ENCODE measurements at places on chromosomes 12 and 14.

- no peak for DNase-seq
Measured at GRCh38 chr12:109927622-109928021, 27.5 kb downstream of the TCHP start.

DNA sequence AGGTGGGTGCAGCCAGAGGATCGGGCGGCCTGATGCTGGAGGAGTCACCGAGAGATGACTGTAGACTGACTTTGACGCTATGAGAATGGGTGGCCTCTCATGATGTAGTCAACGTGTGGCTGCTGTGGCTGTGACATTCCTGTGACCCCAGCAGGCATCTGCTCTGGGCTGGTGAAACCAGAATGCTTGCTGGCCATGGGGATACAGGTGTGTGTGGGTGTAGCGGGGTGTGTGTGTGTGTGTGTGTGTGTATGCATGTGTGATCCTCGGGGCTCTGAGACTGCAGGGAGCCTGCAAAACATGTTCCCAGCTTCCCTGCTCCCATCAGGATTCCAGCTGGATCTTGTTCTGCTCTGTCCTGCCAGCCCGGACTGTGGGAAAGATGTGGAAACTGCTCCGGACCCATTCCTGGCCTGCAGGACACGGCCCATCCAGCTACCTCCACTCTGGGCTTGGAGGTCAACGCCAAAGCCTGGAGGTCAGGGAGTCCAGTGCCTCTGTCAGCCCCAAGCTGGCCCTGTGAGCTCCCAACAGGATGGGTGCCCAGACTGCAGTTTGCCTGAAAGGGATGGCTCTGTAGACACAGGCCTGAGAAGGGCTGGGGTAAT lies 18.8 kb upstream of the HHIPL1 start:
- DNase-seq, result no peak

DNA sequence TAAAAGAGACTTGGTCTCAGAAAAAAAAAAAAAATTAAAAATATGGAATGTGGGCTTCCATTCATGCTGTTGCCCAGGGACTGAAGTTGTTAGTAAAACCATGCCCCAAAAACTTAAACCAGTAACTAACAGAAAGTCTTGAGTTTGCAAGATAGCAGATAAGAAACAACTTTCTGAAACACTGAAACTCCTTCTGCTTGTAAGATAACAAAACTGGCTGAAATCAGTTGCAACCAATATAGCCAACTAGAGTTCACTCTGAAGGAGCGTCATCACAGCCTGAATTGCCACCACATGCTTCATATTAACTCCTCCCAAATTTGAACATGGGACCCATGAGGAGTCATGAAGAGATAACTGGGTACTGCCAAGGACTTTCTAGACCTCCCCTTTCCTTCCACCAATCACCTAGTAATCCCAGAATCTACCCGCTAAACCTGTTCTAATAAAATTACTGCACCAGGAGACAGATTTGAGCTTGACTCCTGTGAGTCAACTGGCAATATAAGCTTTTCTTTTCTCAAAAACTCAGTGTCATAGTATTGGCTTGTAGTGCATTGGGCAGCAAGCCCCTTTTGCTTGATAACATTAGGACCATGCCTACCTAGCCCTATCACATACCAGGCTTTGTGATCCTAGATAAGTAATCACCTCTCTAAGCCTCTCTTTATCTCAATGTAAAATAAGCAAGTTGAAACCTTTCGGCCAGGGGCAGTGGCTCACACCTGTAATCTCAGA lies 53.6 kb downstream of the R3HDM2 start:
- DNase-seq, result no peak

- DNase-seq, result no peak
Measured at GRCh38 chr12:29104516-29104915, 44.6 kb upstream of the FAR2 start.

DNA sequence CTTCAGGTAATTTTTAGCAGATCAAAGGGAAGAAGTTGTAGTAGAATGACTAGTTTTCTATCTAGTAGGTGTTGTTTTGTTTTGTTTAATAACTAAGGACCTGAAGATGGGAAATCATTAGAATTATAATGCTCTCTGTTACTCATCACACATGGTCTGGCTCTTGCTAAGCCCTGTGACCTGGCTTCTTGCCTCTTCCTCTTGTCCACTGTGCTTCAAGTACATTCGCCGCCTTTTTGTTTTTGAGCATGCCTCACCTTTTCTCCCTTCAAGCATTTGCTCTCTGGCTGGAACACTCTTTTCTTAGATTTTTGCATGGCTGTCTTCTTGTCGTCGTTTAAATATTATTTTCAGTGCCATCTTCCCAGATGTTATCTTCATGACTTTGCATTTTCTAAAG lies 47.7 kb downstream of the DAAM1 start:
- DNase-seq, result no peak

- DNase-seq, result no peak
Measured at GRCh38 chr14:77217551-77217950, 36.0 kb downstream of the TMEM63C start.

- DNase-seq, result no peak
Measured at GRCh38 chr14:22980672-22981089, 1.7 kb downstream of the AJUBA start.

DNA sequence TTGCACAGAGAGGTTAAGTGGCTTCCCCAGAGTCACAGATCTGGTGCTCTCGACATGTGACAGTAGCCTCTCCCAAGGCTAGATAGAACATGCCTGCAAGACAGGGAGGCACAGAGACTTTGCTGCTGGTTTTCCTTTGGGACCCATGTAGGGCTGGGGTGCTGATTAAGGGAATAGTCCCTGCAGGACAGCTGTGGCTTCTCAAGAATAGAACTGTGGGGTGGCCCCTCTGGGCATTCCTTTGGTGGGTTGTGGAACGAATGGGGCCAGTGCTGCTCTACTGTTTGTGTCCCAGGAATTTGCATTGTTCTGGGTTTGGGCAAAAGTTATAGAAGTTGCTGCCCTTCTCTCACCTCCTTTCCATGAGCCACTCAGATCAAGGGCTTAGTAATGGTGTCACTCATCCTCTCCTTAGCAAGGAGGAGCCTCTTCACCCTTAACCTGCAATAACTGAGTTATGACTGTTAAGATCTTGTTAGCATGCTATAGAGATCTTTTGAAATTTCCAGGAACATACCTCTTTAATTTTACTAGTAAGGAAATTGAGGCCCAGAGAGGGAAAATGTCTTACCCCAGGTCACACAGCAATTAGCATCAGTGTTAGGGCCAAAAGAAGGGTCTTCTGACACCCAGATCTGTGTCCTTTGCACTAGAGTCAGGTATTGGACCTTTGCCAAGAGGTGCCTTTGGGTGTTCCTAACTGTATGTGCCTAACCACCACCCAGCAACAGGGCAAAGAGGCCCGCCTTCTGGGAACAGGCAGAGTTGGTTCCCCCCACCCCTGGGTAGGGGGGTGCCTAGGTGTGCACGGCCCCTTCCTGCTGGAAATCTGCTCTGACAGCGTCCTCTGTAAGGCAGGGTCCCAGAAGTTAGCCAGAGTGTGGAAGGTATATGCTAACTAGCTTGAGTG lies 31.4 kb downstream of the CD9 start:
- no peak for DNase-seq

DNA sequence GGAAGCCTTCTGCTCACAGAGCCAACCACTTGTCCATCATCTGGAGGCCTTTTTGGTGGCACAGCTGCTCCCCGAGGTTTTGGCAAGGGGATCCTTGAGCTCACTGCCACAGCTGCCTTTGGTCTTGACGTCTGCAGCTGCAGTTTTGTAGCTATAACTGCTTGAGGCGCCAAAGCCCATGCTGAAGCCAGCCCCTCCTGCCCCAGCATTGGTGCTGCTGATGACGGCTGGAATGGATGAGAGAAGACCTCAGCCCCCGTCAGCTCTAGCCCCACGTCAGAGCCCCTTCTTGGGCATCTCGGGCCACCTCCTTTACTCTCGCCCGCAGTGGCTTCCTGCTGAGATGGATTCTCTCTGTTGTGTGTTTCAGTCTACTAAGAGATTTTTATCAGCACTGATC lies 12.3 kb upstream of the KRT74 start:
- no peak for DNase-seq

DNA sequence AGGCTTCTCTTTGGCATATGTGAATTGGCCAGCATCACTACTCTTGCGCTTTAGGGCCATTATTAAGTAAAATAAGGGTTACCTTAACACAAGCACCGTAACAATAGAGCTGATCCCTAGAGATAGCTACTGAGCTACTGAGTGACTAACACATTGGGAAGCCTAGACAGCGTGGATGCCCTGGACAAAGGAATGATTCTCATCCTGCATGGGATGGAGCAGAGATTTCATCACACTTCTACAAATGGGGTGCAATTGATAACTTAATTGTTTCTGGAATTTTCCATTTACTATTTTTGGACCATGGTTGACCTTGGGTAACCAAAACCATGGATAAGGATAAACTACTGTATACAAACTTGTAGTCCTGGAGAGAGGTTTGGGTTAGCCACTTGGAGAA lies 57.1 kb downstream of the FBXO34 start:
- DNase-seq, result peak; percentile 5

DNA sequence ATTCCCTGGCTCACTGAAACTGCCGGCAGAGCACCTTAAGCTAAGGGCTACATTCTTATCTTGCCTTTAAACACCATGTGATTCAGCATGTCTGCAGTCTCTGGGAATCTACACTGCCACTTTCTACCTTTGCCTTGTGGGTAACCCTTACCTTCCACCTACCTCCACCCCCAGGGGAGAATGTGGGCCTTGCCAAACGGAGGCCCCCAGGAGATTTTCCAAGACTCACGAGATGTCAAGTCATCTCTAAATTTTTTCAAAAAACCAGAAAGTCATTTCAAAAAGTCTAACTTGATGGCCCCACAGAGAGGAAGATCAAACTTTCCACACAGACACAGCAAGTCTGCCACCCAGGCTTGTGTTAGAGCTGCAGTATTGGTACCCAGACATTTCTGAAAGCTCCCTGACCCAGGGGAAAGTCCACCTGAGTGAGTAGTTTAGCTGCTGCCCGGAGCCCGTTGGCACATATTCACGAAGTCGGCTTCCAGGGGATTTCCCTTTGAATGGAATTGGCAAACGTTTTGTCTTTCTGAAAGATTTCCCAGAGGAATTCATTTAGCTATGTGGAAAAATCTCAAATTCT lies 4.7 kb upstream of the PSMA6 start:
- no peak for DNase-seq

GRCh38 chr14:75267141-75267721 lies 11.4 kb upstream of the FOS start:
- no peak for DNase-seq

- DNase-seq, result no peak
Measured at GRCh38 chr12:125070112-125070511, 4.9 kb downstream of the AACS start.

GRCh38 chr14:96224480-96225096 lies 19.9 kb downstream of the BDKRB2 start:
- no peak for DNase-seq

- DNase-seq, result no peak
Measured at GRCh38 chr12:113347892-113348291, 10.5 kb upstream of the PLBD2 start.

DNA sequence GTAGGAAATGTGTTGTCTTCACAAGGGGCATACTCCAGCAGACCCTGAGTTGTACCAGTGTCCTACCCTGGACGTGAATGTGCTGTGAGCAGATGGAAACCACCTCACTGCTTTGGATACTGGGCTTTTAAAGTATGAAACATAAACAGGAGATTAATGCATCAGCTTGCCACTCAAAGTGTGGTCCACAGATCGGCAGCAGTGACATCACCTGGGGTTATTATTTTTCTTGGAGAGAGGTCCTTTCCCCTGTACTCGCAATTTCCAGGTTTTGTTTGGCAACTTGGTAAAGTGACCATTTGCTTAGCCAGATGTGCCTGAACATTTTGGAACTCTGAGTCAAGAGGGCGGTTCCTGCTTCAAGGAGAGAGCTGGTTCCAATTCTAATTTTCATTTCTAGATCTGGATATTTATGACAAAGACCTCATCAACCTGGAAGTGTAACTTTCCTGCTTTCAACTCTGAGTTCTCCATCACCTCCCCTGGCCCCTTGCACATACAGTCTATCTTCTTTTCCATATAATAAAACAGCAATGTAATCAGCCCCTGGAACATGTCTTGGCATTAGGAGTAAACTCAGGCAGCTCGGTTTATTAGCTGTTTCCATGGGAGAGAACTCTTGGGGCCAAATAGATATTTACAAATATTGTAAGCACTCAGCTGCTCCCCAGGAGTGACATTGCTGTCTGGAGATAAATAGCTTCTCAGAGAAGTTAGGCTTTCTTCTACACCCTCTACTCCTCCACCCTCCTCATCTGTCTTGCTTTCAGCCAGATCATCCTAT lies 237.0 kb upstream of the TBX3 start:
- no peak for DNase-seq

- DNase-seq, result no peak
Measured at GRCh38 chr14:69081271-69081670, 71.6 kb downstream of the DCAF5 start.

GRCh38 chr14:39419272-39419671 lies 13.0 kb downstream of the FBXO33 start:
- no peak for DNase-seq

DNA sequence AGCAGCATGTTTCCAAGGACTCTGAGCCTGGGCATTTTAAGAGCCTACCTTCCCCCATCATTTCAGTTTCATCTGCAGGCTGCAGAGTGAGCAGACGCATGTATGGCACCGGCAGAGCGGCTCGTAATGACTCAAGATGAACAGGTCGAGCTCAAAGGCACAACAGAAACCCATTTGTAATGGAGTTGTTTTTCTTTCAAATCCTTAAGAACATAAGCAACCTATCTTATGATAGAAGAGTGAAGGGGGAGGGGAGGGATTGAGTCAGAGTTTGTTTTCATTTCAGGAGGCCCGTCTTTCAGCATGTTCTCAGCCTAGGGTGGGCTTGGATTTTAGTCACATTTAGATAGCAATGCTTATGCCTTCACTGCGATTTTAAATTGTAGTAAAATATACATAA lies 54.9 kb upstream of the CISTR start:
- DNase-seq, result no peak

GRCh38 chr14:25833341-25834126 lies 764.3 kb downstream of the NOVA1 start:
- DNase-seq, result peak; percentile 13

DNA sequence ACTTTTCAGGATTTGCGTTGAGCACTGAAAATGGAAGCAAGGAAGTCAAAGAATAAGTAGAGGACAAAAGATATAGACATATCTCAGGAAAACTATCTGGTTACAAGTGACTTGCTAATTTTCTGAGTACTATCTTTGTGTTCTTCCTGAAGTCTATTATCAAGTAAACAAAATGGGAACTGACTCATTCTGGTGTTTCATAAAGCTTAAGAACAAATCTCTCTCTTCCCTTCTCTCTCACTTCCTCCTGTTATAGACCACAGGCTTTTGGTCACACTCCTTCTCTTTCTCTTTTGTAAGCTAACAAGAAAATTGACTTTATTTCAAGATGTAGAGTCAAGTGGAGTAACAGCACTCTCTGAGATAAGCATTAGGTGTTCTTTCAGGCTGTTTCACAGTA lies 406.6 kb upstream of the SYT1 start:
- DNase-seq, result no peak
